Activated CD4-positive, alpha-beta T cell treated with anti-CD3 and anti-CD28 coated beads for 24 hours (primary cell): ENCODE measurements at places on chromosomes 12 and 14.
A peak's percentile ranks its signal among the peaks of the same experiment; 100 is the strongest.

DNA sequence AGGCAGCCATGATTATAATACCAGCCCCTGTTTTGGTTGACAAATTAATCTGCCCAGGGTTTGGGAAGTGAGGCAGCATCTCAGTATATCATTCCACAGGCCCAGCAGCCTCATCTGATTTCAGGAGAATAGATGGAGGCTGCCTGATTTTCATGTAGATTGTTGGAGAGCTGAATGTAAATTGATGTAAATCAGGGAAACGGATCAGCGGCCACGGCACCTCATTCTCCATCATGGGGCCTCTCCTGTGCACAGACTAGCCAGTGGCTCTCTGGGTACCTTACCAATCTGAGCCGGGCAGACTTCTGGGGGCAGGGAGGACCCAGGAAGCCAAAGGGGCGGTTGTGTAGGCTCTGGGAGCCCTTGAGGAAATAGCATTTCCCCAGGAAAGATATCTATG, 63.7 kb upstream of the GSC start:
- DNase-seq, result no peak

DNA sequence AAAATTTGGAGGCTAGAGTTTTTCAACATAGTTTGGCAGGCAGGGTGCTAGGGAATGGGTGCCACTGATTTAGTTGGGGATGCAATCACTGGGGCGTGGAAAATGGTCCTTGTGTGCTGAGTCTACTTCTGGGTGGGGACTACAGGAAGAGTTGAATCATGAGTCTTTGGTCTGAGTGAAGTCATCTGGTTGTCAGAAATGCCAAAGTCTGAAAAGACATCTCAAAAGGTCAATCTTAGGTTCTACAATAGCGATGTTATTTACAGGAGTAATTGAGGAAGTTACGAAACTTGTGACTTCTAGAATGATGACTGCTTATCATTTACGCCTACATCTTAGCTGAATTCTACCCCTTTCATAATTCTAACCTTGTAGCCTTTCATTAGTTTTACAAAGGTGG, 209.1 kb downstream of the NUBPL start:
- DNase-seq, result no peak

GRCh38 chr14:61322011-61322798, 826 bp downstream of the PRKCH start:
- DNase-seq, result no peak

- no peak for DNase-seq
Measured at GRCh38 chr12:51694146-51694545, 103.1 kb downstream of the SCN8A start.

GRCh38 chr14:92719421-92719820, 29.0 kb downstream of the LGMN start:
- DNase-seq, result no peak

GRCh38 chr14:24367514-24368211, at the start of gene NFATC4:
NFATC4 (plus strand) TSS chr14:24368184; CDS start chr14:24368341, 157 bp downstream.
- DNase-seq, result no peak

DNA sequence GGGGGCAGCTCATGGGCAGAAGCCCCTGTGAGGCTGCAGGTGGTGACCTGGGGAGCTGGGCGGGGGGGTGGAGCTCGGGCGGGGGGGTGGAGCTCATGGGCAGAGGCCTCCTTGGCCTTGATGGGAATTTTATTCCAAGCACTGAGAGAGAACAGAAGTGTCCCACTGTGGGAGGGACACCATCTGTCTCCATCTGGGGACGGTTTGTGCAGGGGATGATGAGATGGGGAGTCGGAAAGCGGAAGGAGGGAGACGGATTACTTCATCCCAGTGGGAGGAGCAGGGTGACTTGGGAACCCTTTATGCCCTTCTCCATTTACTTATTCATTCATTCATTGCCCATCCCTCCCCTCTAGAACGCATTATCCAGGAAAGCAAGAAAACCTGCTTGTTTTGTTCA, 304.7 kb downstream of the ADGRD1 start:
- no peak for DNase-seq

- no peak for DNase-seq
Measured at GRCh38 chr12:65568517-65568916, 255.8 kb upstream of the HMGA2 start.

DNA sequence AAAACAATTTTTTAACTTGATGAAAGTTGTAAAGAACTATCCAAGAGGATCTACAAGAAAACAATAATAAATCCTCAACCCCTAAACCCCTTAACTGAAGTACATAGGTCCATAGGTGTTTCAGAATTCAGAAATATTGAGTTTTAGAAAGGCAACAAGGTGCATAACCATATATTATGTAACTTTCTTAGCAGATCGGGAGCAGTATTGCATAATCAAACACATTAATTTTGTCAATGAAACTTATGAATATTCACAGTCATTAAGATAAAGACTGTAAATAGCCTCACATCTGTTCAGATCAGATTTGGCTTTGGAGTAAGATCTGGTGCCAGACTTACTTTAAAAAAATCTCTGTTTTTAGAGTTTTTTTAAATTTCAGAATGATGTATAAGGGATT, 647.1 kb upstream of the FLRT2 start:
- DNase-seq, result no peak

GRCh38 chr14:80164991-80165721, 46.1 kb downstream of the DIO2 start:
- no peak for DNase-seq

GRCh38 chr12:59768031-59768430, 172.2 kb downstream of the SLC16A7 start:
- DNase-seq, result no peak

- no peak for DNase-seq
Measured at GRCh38 chr12:26520869-26521268, 312.1 kb downstream of the ITPR2 start.

GRCh38 chr12:122079033-122079531, 526 bp downstream of the MLXIP start:
- no peak for DNase-seq

DNA sequence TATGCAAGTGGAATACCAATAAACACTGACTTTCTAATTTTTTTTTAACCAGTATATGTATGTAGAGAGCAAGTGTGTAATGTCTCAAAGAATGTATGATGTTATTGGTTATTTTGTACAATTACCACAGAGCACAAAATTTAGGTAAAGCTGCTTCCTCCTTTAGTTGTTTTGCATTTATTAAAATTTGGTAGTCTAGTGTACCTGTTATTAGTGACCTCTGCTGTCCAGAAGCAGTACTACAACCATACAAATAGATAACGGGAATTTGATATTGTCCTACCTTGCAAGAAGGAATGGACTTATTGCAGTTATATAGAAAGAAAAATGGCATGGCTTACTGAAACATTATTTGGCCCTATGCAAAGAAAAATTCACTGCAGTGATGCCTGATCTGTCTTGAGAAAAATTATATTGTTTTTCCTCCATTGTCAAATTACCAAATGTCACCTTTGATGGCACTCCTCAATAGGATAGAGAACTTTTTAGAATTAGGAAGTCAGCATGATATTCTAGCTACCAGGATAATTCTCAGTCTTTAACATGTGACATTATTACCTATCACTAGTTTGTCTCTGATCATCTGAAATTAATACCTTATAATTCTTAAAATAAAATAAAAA, 153.9 kb upstream of the RMST start:
- peak; percentile 31 for DNase-seq

DNA sequence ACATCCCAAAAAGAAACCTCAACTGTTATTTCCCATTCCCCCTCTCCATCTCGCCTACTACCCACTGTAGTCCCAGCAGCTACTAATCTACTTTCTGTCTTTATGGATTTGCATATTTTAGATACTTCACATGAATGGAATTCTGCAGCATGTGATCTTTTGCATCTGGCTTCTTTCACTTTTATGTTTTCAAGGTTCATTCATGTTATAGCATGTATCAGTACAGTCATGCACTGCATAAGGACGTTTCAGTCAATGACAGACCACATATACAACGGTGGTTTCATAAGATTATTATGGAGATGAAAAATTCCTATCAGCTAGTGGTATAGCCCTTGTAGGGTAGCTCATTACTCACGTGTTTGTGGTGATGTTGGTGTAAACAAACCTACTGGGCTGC, 24.5 kb downstream of the PCNX4 start:
- no peak for DNase-seq

DNA sequence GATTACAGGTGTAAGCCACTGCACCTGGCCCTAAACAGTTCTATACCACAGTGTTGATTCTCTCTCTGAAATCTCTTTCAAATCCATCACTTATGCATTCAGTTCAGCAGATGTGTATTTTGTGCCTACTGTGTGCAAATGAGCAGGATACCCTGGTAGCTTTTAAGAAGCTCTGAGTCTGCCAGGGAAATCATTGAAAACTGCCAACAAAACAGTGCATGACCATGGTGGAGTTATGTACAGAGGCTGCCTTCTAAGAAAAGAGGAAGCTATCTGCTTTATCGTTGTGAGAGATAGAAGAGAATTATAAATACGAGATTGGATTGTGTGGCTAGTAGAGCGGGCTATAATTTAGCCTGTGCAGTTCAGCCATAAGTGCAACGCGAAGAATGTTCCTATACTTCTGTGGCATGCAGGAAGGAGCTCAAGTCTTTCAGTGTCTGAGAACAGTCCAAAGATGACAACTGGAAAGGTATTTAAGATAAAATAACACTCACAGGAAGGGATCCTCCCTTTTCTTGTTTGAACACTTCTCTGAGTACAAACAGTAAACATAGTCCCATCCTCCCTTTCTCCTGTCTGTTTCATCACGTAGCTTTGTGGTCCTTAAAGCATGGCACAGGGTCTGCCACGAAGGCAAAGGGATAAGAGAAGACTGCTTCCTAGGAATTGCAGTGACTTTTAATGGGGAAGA, 4.3 kb downstream of the DIP2B start:
- DNase-seq, result no peak
